ENCODE measurements at places on chromosomes 6 and 20.

GRCh38 chr6:6697620-6698019 lies 109.1 kb downstream of the LY86 start:
- no peak for DNase-seq

- DNase-seq: no peak
These were observed 15.9 kb downstream of the UNC5CL start for GRCh38 chr6:41023114-41023513.

- no peak for DNase-seq
These were observed 27.1 kb downstream of the TOP1 start for GRCh38 chr20:41055679-41056078.

GRCh38 chr6:45619211-45619760 lies 241.6 kb upstream of the SUPT3H start:
- DNase-seq: no peak

DNA sequence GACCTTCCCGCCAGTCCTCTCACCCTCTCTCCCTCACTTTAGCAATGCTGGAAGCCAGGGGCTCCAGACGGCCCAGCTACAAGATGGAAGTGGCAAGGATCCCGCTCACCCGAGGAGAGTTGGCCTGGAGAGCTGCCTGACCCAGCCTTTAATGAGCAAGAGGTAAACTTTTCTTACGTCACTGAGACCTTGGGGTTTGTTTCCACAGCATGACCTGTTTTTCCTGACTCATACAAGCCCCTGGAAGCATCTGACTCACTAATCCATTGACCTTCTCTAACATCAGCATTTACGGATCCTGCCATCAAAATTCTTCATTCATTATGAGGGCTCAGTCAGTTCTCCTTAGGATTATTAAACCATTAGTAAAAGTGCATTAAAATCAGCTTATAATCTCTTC lies 120.4 kb downstream of the MYLK4 start:
- DNase-seq: peak; percentile 93

DNA sequence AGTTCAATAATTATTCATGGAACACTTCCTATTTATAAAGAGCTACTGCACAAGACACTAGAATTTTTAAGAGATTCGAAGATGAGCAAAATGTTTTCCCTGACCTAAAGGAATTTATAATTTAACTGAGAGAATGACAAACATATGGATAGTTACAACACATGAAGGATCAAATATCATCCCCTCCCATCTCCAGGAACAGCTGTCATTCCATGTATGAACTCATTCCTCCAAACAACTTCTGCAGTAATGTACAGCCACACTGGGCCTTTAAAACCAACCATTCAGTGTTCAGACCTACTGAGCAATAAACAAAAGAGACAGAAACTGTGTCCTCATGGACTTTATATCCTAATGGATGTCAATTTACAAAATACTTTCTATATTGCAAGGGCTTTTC lies 87.8 kb downstream of the KIF16B start:
- no peak for DNase-seq

DNA sequence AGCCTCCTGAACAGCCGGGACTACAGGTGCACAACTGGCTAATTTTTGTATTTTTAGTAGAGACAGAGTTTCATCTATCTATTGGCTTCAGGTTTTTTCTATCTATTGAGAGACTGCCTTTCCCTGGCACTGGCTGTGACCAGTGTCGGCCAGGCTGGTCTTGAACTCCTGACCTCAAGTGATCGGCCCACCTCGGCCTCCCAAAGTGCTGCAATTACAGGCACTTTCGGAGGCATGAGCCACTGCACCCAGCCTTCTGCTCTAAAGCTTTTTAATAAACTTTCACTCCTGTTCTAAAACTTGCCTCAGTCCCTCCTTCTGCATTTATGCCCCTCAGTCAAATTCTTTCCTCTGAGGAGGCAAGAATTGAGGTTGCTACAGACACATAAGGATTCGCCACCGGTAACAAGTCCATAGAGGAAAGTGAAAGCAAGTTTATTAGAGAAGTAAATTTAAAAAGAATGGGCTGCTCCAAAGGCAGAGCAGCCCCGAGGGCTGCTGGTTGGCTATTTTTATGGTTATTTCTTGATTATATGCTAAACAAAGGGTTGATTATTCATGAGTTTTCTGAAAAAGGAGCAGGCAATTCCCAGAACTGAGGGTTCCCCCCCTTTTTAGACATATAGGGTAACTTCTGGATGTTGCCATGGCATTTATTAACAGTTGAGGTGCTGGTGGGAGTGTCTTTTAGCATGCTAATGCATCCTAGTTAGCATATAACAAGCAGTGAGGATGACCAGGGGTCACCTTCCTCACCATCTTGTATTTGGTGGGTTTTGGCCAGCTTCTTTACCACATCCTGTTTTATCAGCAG lies 44.8 kb upstream of the RNGTT start:
- no peak for DNase-seq

DNA sequence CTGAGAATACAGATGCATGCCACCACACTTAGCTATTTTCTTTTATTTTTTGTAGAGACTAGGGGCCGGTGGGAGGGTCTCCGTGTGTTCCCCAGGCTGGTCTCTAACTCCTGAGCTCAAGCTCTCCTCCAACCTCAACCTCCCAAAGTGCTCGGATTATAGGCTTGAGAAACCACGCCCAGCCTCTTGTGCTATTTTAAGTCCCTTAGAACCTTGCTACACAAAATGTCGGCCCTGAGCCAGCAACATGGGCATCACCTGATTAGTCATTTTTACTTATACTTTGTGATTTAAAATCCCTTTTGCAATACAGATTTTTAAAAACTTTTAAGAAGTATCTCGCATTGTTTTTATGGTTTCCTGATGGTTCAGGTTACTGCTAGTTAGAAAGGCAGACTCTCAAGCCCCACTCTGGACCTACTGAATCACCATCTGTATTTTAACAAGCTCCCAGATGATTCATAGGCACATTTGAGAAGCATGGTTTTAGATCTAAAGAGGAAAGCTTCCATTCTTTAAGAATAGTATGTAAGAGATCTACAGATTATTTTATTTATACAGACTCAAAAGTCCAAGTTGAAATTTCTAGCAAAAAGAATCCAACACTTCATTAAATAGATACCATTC lies 186.3 kb downstream of the PTPRT start:
- DNase-seq: no peak

DNA sequence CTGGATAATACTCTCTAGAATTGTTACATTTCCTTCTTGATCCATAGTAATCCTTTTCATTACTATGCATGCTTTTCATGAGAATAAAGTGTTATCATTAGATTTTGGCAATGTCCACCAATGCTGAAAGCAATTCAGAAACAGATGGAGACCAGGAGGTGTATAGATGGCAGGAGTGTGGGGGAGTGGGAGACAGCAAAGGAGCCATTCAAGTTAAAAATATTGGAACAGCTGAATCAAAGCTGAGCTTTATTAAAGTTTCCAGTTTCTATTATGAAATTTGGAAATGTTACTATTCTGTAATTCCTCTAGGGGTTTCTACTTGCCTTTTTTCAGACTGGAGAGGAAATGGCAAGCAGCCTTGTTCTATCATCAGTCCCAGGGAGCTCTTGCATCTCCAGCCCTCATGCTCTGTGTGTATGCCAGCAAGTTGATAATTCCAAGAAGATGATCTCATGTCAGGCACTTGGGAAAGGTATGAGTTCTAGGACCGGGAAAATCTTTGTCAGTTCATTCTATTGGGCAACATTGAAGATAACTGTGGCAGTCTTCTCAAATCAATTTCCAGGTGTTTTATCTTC lies 228.0 kb downstream of the CD109 start:
- no peak for DNase-seq

- no peak for DNase-seq
These were observed 107.5 kb downstream of the THEMIS start for GRCh38 chr6:127793396-127793795.

GRCh38 chr20:34570859-34571306 lies 12.4 kb downstream of the MAP1LC3A start:
- no peak for DNase-seq

- no peak for DNase-seq
These were observed 4.4 kb upstream of the PLCB1 start for GRCh38 chr20:8127553-8128255.

DNA sequence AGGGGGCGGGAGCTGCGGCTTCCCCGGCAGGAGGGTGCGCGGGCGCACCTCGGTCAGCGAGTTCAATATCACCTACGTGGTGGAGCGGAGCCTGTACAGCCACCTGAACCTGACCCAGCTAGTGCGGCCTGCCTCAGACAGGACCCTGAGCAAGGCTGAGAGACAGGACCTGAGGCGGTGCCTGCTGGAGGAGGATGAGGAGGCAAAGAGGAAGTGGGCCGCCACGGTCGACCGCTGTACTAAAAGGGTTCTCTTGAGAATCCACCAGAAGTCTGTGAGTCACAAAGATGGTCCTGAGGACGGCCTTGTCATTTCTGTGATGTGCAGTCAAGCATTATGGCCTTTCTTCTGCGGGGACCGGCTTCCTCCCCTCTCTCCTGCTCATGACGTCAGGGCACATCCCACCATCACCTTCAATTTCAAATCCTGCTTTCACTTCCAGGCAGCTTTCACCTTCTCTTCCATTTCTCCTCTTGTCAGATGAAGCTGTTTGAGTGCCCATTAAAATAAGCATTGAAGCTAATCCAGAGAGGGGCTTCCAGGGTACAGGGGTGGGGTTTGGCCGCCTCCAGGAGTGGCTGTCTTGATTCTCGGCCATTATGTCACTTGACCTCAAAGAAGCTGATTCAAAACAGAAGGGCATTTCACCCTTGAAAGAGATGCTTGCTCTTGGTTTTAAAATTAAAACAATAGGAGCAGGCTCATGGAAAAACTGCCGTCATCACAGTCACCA lies 177.6 kb downstream of the SASH1 start:
- DNase-seq: no peak

DNA sequence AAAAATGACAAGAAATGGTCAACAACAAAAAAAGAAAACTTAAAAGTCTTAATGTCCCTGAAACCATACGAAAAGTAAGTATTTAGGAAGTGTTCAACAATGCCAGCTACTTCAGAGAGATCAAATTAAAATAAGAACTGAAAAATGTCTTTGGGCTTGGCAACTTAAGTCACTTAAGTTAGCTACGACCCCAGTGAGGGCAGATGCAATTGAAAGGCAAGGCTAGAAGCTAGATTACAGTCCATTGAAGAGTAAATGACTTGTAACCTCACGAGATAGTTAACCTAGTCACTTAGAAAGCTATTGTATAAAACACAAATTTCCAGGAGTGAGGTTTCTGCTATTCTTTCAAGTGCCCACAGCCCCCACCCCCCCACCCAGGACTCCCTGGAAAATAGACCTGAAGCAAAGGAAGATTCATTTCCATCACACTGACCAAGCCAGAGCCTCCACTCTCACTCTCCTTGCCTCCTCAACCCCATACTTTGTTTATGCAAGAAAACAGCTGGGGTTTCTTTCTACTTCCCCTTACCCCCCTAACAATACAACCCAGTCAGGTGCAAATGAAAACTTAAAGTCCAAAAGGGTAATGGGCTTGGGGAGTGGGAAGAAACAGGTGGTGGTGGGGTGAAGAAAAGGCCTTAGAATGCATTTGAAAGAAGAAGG lies 14.6 kb downstream of the RTN4IP1 start:
- DNase-seq: no peak

- no peak for DNase-seq
These were observed 29.9 kb upstream of the FAM210B start for GRCh38 chr20:56328861-56329260.

All from AG04450 (cell line).